ENCODE measurements at places on chromosomes 12 and 14. TPM values are rescaled to one million over a fixed set of nuclear protein-coding genes. Genes with fewer than 3 reads are reported as not detected.

- DNase-seq: peak; percentile 78
Measured at GRCh38 chr12:72271451-72272090, 599 bp upstream of the TRHDE start.

GRCh38 chr12:76152181-76152807 is 67.8 kb upstream of the NAP1L1 start:
- no peak for DNase-seq

GRCh38 chr12:103677341-103677740 is 90.3 kb downstream of the STAB2 start:
- no peak for DNase-seq

- no peak for DNase-seq
Measured at GRCh38 chr14:106586098-106586704, 1059.8 kb downstream of the TMEM121 start.

- peak; percentile 44 for DNase-seq
Measured at GRCh38 chr14:58944968-58945356, 243.5 kb upstream of the DAAM1 start.

GRCh38 chr12:115413626-115414025 is 729.7 kb upstream of the TBX3 start:
- DNase-seq: no peak

DNA sequence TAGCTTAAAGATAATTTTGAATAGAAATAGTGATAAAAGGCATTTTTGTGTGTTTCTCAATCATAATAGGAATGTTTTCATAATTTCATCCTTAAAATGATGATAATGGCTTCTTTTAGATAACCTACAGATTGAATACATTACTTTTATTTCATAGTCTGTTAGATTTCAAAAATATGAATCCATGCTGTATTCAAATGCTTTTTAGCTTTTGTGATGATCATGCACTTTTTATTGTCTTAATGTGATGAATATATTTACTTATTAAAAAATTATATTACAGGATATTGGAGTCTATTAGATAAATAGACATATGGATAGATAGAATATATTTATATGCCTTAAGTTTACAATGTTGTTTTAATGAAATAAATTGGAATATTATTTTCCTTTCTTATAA is 886.8 kb upstream of the NOVA1 start:
- no peak for DNase-seq

DNA sequence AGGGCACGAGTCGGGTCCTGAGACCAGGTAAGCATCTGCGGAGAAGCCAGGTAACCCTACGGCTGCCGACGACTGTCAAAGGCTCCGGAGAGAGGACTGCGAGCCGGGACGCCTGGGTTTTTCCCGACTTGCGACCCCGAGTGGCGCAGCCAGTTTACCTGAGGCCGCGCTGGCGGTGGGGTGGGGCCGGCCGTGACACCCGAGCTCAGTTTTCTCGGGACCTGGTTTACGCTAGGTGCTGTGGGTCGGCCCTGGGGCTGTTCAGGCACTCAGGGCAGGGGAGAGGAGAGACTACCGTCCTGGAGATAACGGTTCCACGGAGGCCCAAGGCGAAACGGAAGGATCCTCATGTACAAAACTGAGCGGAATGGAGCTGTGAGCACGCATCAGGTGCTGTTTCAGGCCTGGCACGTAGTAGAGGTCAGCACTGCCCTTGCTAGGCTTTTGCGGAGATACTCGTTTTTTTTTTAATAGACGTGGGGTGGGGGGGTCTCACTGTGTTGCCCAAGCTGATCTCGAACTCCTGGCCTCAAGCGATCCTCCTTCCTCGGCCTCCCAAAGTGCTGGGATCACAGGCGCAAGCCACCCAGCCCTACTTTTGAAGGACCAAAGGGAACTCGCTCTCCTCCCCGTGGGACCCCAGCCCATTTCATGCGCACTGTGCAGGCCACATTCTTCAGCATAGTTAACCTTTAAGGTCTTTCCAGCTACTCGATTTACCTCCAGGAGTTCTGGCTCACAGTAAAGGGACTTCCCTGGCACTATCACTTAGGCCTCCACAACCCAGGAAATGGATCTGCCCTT is 471 bp downstream of the MTRFR start:
- DNase-seq: no peak

GRCh38 chr14:39447175-39447661 is 15.0 kb upstream of the FBXO33 start:
- DNase-seq: no peak

- DNase-seq: peak; percentile 76
Measured at GRCh38 chr14:33165144-33165925, 226.7 kb downstream of the NPAS3 start.

GRCh38 chr12:52337054-52337453 is 15.9 kb upstream of the KRT83 start:
- DNase-seq: no peak

DNA sequence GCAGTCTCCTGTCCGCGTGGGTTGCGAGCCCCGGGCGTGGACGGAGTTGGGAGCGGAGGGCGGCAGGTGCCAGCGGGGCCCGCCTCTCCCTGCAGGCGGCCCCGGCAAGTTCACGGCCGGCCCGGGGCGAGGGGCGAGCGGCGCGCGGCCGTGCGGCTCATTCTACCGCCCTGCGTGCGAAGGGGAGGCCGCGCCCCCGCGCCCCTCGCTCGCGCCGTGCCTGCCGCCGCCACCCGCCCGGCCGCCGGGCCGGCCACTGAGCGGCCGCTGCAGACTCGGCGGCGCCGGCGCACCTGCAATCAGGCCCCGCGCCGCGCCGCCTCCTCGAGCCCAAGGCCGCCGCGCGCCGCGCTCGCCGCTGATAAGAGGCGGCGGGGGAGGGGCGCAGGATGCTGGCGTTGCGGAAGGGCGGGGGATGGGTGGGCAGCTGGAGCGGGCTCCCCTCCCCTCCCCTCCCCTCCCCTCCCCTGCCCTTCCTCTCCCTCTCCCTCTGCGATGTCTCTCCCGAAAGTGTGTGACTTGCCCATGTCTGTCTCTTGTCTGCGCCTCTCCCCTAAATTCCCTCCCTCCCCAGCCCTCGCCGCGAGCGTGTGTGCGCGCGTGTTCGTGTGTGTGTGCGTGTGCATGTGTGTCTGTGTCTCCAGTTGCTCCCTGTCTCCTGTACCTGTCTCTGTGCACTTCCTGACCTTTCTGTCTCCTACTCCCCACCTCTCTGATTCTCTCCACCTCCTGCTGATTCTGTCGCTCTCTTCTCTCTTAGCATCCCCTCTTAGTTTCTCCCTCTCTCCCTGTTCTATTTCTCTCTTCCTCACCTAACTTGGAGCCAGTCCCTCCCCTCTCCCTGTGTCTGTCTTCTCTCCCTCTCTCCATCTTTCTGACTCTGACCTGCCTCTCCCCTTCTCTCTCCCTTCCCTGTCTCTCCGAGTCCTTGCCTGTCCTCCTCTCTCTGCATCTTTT is 768.1 kb upstream of the TBX3 start:
- DNase-seq: peak; percentile 88

DNA sequence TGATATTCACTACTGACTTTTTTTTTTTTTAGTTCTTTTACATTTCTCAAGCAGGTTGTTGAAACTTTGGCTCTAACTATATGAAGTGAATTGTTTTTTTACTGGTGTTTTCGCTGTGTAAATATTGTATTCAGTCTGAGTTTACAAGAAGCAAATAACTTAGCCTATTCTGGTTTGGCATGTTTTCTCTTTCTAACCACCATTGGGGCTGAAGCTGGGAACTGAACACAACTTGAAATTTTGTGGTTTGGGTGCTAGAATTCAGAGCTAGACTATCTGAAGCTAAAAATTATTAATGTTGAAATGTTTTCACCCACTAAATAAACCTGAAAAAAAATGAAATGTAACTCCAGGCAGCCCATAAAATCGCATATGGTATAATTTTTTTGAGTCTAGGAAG is 37.2 kb downstream of the RAD51B start:
- DNase-seq: no peak

- DNase-seq: no peak
Measured at GRCh38 chr12:78177298-78177697, 346.6 kb downstream of the NAV3 start.

DNA sequence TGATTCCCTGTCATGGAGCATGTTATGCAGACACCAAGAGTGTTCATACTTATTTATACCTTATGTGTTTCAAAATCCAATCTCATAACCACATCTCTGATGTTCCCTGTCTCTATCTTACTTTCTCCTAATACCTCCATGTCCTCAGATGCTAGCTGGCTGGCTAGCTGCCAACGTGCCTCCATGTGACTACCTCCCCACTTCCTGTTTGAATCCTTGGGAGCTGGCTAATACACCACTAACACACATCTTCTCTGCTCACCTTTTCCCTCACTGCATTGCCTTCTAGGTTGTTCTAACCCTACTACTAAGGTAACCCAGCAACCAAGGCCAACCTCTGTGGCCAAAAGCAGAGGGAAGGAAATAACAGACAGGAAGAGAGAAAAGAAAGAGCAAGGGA is 27.3 kb downstream of the TTC5 start:
- DNase-seq: no peak

GRCh38 chr12:47990351-47991105 is 13.7 kb downstream of the COL2A1 start:
- DNase-seq: peak; percentile 92

DNA sequence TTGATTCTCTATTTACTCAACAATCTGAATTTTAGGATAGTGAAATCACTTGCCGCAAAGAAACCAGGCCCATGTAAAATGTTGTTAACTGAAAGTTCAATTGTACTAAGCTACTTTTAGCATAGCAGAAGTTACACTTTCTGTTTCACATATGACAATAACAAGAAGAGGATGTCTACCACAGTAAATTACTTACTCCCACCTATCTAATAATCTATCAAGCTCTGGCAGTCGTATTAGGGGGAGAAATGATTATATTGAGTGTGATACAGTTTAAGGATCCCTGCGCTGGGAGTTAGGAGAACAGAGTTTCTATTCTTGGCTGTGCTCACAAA is 66.5 kb upstream of the CAND1 start:
- no peak for DNase-seq

- no peak for DNase-seq
Measured at GRCh38 chr12:24560192-24560775, 388.6 kb downstream of the BCAT1 start.

DNA sequence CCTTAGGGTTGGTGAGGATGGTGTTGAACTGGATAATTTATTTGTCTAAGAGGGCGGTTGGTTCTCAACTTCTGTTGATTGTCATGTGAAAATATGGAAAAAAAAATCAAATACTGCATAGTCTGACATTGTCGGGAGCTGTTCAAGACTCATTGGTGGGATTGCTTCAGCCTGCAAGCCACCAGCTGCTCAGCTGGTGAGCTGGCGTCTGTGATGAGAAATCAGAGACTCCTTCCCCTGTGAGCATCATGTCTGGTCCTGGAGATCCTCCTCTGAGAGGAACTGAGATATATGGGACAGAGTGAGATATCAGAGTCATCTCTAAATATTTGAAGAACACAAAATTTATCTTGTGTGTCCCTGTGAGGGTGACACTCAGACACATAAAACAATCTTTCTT is 49.9 kb downstream of the TRIM9 start:
- no peak for DNase-seq

GPR137C gene
- polyA plus RNA-seq: 5.4 TPM

ACOT6 gene
- polyA plus RNA-seq: not detected

C12orf42 gene
- polyA plus RNA-seq: 0.80 TPM

POMT2 gene
- polyA plus RNA-seq: 11.1 TPM

DNAJC22 gene
- 1.1 TPM for polyA plus RNA-seq

EML5 gene
- polyA plus RNA-seq: 1.4 TPM

RFX4 gene
- 5.5 TPM for polyA plus RNA-seq

APAF1 gene
- polyA plus RNA-seq: 9.2 TPM

Measured in brain (organoid and tissue), 16 donors.